ENCODE measurements at places on chromosomes 5 and 9. TPM values are rescaled to one million over a fixed set of nuclear protein-coding genes. Genes with fewer than 3 reads are reported as not detected.

Gene SPINK1
- total RNA-seq, result not detected

Gene DOCK8
- 122 TPM for total RNA-seq

Gene ADGRV1
- 0.05 TPM for total RNA-seq

Gene PCDHA1
- total RNA-seq, result not detected

DNA sequence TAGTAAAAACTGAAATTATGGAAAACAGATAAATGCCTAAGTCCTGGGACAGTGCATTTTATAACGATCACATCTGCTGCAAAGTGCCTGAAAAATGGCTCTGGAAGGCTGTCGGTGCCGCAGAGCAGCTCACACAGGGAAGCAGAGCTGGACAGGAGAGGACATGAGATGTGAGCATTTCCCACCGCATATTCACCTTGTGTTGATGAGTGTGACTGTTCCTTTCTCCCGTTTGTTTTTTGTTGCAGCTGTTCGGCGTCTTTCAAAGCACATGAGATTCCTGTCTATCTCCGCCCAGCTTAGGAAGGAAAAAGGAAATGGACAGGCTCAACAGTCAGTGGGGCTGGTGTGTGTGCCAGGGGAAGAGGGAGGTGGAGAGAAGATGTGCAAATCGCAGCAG, 164.9 kb upstream of the SEMA6A start:
- no peaks in the 10 kb centered on the region for H3K36me3 ChIP-seq
- H3K4me1 ChIP-seq, result no peaks in the 10 kb centered on the region
- H3K27ac ChIP-seq, result no peak overlapping the region
- DNase-seq, result no peak
- H3K4me3 ChIP-seq, result no peak overlapping the region

DNA sequence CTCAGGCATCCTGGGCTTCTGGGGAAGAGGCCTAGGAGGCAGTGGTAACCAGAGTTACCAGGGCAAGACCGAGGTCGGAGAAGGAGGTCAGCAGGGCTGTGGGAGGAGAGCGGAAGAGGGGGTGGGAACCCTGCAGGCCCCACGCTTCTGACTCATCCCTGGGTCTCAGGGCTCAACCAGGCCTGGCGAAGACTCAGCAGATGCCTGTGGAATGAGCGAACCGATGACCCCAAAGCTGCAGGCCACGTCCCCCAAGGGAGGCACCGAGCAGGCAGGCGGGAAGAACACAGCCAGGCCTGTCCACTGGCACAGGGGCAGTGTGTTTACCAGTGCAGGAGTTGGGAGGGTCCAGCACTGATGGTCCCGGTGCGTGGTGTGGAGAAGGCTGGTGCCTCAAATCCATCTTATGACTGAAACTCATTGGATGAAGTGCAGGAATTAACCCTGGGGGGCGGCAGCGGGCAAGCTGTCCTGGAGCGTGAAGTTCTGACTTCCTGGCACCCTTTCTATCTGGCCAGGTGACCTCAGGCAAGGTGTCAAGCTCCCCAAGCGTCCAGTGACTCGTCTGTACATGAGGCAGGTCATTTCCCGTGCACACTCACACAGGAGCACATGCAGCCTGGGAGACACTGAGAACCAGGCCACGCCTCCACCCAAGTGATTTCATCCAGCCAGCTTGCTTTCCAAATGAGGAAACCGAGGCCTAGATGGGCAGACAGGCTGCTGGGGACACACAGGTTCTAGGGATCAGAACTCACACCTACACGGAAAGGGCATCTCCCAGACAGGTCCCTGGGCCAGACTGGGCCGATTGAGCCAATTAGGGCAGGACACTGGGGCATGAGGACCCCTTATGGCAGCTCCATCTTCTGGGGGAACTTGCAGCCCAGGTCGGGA, 69.1 kb downstream of the ADAMTS2 start:
- H3K4me3 ChIP-seq, result no peak overlapping the region
- no peaks in the 10 kb centered on the region for H3K4me1 ChIP-seq
- H3K27ac ChIP-seq, result no peak overlapping the region
- no peaks in the 10 kb centered on the region for H3K36me3 ChIP-seq
- H3K27me3 ChIP-seq, result no peaks in the 10 kb centered on the region

DNA sequence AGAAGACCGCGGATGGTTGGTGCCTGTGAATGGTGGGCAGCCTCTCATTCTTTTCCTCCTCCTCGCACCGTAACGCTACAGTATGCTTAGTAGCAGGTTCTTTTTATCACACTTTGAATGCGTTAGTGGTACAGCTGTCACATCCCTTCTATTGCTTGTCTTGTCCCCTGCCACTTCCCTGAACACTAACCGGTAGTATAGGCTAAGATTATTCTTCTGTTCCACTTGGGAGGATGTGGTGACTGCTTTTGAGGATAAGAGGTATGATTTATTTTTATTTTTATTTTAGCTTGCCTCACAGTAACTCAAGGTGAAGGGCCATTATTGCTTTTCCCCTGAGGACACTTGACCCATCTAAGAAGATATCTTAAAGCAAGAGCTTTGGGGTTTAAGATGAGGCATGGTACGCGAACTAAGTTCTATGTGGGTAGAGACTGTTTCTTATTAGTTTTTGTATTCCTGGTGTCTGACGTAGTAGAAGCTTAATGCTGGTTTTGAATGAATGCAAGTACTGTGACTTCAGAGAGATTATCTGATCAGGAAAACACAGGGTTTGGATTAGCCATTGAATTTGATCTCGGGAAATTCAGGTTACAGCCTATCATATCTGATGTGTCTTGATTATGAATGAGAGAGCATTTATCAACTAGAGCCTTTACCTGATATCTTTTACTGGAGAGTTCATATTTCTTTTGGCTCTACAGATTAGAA, 951 bp downstream of the UNC13B start:
- peaks cover 17% of the 10 kb centered on the region for H3K4me1 ChIP-seq
- no peaks in the 10 kb centered on the region for H3K36me3 ChIP-seq
- H3K27me3 ChIP-seq, result peaks cover 20% of the 10 kb centered on the region
- H3K4me3 ChIP-seq, result peak overlapping the region; percentile 90
- no peak for DNase-seq
- no peak overlapping the region for H3K27ac ChIP-seq

GRCh38 chr5:65721050-65721719, 724 bp downstream of the SGTB start:
- H3K4me1 ChIP-seq, result peaks cover 34% of the 10 kb centered on the region
- H3K27me3 ChIP-seq, result no peaks in the 10 kb centered on the region
- DNase-seq, result peak; percentile 5

- no peak for DNase-seq
- H3K27ac ChIP-seq, result no peak overlapping the region
- no peak overlapping the region for H3K4me3 ChIP-seq
- no peaks in the 10 kb centered on the region for H3K4me1 ChIP-seq
Observed at GRCh38 chr9:107397076-107398044, 92.2 kb downstream of the KLF4 start.

DNA sequence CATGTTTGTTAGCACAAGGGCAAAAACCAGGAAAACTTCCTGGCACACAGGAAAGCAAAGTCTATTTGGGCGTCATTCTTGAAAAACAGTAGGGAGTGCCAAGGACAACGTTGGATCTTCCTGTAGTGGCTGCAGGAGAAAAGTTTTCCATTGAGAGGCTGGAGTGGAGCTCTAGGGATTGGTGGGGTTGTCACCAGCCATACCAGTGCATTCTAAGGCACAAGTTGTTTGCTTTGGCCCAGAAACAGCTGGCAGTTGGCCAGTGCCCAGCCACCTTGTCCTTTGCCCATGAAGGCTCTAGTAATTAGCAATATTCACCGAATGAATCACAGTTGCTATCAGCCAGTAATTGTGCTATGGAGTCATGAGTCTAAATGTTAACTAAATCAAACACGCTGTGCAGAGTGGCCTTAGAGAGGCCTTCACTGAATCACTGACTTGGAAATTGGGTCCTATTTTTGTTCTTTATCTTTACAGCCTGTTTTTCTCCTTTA, 26.4 kb downstream of the TNFSF15 start:
- no peak for DNase-seq
- no peak overlapping the region for H3K4me3 ChIP-seq
- H3K27ac ChIP-seq, result no peak overlapping the region
- H3K36me3 ChIP-seq, result peaks cover 11% of the 10 kb centered on the region

DNA sequence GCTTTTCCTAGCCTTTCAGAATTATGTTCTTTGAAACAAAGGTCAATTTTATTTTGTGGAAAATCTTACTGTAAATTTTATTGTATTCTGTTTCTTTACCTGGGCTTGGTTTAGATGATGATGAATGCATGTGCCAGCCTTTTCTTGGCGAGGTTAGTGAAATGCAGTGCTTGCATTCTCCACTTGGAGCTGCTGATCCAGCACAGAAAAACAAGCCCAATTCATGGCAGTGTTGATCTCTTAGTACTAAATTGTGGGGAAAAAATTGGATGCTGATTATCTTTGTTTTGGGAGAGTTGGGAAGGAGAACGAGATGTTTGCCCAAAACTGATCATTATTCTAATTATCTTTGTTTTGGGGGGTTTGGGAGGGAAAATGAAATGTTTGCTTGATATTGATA, 3.7 kb downstream of the HABP4 start:
- peaks cover 23% of the 10 kb centered on the region for H3K4me1 ChIP-seq
- peaks cover 5% of the 10 kb centered on the region for H3K36me3 ChIP-seq
- H3K27me3 ChIP-seq, result peaks cover 9% of the 10 kb centered on the region
- H3K4me3 ChIP-seq, result no peak overlapping the region
- DNase-seq, result no peak

DNA sequence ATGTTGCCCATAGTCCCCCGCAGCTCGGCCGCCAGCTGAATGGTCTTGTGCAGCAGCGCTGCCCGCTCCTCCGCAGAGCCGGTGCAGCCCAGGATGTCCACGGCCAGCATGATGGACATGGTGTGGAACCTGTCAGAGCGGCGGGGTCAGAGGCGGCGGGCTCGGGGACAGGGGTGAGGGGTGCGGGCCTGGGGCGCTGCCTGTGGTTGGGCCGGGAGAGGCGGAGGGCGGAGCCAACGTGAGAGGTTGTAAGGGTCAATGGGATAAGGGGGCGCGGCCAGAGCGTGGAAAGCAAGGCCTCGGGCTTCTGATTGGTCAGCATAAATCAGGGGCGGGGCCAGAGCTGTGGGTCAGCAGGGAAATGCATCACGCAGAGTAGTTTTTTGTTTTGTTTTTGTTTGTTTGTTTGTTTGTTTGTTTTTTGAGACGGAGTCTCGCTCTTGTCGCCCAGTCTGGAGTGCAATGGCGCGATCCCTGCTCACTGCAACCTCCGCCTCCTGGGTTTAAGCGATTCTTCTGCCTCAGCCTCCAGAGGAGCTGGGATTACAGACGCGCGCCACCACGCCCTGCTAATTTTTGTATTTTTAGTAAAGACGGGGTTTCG, 6.8 kb upstream of the TOR2A start:
- H3K4me1 ChIP-seq, result no peaks in the 10 kb centered on the region
- no peaks in the 10 kb centered on the region for H3K27me3 ChIP-seq
- no peak overlapping the region for H3K4me3 ChIP-seq
- H3K27ac ChIP-seq, result no peak overlapping the region
- H3K36me3 ChIP-seq, result peaks cover 26% of the 10 kb centered on the region

GRCh38 chr9:136274786-136275654, 28.9 kb downstream of the CCDC187 start:
- H3K27me3 ChIP-seq, result peaks cover 4% of the 10 kb centered on the region
- H3K27ac ChIP-seq, result no peak overlapping the region
- H3K4me3 ChIP-seq, result no peak overlapping the region
- no peaks in the 10 kb centered on the region for H3K36me3 ChIP-seq
- no peak for DNase-seq

- H3K27ac ChIP-seq, result no peak overlapping the region
- H3K36me3 ChIP-seq, result peaks cover 34% of the 10 kb centered on the region
- DNase-seq, result no peak
- H3K27me3 ChIP-seq, result no peaks in the 10 kb centered on the region
Observed at GRCh38 chr9:128887914-128888350, 6.0 kb downstream of the LRRC8A start.

DNA sequence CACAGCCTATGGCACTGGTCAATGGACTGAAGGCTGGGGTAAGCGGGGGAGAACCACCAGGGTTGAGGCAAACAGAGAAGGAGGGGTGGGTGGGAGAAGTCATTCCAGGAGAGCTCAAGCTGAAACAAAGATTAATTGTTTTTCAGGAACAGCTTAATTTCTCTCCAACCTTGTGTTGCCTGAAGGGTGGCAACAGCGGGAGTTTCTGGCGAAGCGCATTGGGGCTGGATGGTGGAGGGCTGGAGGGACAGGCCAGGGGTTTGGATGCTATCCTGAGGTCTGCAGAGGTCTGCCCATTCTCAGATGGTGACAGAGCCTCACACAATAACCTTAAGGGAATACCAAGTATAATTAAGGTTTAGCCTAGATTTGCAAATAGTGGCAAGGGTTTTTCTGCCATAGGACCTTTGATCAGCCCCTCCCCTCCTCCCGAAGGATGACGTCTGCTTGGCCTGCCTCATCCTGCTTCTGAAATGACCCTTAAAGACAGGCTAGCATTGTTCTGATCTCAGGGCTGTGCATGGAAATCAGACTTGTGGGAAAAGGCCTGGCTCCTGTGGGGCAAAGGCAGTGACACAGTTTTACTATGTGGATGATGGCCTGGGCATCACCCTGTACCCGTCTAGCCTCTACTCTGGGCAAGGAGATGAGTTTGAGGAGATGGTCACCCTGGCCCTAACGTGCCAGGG, 32.7 kb downstream of the PSD2 start:
- no peak overlapping the region for H3K4me3 ChIP-seq
- no peak for DNase-seq
- H3K36me3 ChIP-seq, result no peaks in the 10 kb centered on the region
- H3K27ac ChIP-seq, result no peak overlapping the region
- H3K4me1 ChIP-seq, result no peaks in the 10 kb centered on the region

GRCh38 chr5:39072925-39073766, 1.1 kb downstream of the RICTOR start:
- H3K36me3 ChIP-seq, result peaks cover 21% of the 10 kb centered on the region
- H3K4me1 ChIP-seq, result peaks cover 48% of the 10 kb centered on the region
- peak overlapping the region; percentile 91 for H3K27ac ChIP-seq
- peak overlapping the region; percentile 90 for H3K4me3 ChIP-seq
- DNase-seq, result peak; percentile 68
- H3K27me3 ChIP-seq, result peaks cover 4% of the 10 kb centered on the region
